CD4-positive, alpha-beta T cell treated with Interleukin-6 for 4 hours (primary cell): ENCODE measurements at places on chromosomes 1 and 21.
A peak's percentile ranks its signal among the peaks of the same experiment; 100 is the strongest.

GRCh38 chr1:205150651-205151428 lies 29.1 kb upstream of the RBBP5 start:
- DNase-seq, result no peak

- no peak for DNase-seq
Observed at GRCh38 chr1:169383449-169383848, 15.5 kb downstream of the BLZF1 start.

DNA sequence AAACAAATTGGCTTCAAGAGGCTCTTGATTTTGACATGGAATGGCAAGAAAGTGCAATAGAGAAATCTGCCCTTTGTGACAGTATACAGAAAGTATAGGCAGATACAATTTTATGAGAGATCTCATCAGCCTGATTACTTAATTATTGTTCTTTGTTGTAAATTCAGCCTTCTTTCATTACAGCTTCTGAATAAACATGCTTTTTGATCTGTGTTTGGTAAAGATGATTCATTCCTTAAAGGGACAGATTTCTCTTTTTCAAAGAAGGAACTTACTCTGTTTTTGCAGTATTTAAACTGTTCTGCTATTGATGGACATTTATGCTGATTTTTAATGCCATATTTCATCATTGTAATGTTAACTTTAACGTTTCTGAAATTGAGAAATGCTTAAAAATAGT lies 13.7 kb upstream of the MPC2 start:
- no peak for DNase-seq

GRCh38 chr1:100400404-100400803 lies 48.1 kb downstream of the CDC14A start:
- peak; percentile 80 for DNase-seq

- DNase-seq, result peak; percentile 37
Observed at GRCh38 chr1:183841950-183842794, 37.3 kb downstream of the RGL1 start.

DNA sequence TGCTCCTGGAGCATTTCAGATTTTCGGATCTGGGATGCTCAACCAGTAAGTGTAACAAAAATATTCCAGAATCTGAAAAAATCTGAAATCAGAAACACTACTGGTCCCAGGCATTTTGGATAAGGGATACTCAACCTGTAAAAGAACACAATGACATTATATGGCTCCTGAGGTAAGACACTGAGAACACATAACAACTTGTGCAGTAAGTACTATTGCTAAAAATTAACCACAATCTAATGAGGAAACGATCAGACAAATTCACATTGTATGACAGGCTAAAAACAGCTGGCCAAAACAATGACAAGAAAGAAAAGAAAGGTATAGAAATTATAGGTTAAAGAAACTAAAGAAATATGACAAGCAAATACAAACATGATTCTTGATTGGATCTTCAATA lies 54.9 kb downstream of the LTN1 start:
- DNase-seq, result no peak

GRCh38 chr1:28582248-28582615 lies 9.8 kb upstream of the RAB42 start:
- DNase-seq, result no peak

- DNase-seq, result no peak
Observed at GRCh38 chr1:16226490-16227179, 10.3 kb downstream of the CPLANE2 start.

- DNase-seq, result no peak
Observed at GRCh38 chr1:54716299-54717047, 812 bp downstream of the TTC4 start.

- DNase-seq, result no peak
Observed at GRCh38 chr1:174966008-174966572, 33.7 kb upstream of the CACYBP start.

- peak; percentile 50 for DNase-seq
Observed at GRCh38 chr1:110339407-110340206, 430 bp downstream of the RBM15 start.

DNA sequence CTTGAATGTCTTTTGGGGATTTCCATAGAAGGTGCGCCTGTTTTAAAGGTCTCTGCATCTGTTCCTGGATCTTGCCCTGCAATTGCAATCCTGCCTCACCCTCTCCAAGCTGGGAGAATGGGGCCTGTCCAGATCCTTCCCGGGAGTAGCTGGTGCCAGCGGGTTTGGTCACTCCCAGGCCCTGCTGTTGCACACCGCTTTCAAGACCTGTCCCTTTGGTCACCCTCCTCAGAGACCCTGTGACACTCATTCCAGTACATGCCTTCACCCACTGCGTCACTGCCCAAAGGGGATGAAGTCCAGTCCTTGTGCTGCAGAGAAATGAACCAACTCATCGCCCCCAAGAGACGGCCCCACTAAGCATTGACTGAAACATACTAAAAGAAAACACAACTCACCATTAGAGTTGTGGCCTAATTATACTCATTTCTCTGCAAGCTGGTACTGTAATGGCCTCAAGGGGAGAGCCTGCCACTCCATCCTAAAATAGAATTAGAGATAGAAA lies 1.9 kb upstream of the IRF2BP2 start:
- DNase-seq, result no peak

- DNase-seq, result no peak
Observed at GRCh38 chr1:1966071-1966740, 37.4 kb downstream of the CFAP74 start.
